H9 (cell line): ENCODE measurements at places on chromosomes 3 and 15. TPM values are rescaled to one million over a fixed set of nuclear protein-coding genes. Genes with fewer than 3 reads are reported as not detected.
A peak's percentile ranks its signal among the peaks of the same experiment; 100 is the strongest.

The NKIRAS1 gene
- 6.1 and 6.2 TPM in 2 replicates for total RNA-seq

The TLR9 gene
- not detected in 2 replicates for total RNA-seq

The SAXO2 gene
- 2.6 and 3.1 TPM in 2 replicates for total RNA-seq

The CCDC39 gene
- 0.59 and 0.79 TPM in 2 replicates for total RNA-seq

The TMEM45A gene
- 10.1 and 10.3 TPM in 2 replicates for total RNA-seq

The LRTM1 gene
- total RNA-seq = not detected in 2 replicates

The GOLGA6D gene
- total RNA-seq = 0.35 and 0.37 TPM in 2 replicates

The ROPN1B gene
- total RNA-seq = not detected in 2 replicates

The TM6SF1 gene
- 0.96 and 0.99 TPM in 2 replicates for total RNA-seq

DNA sequence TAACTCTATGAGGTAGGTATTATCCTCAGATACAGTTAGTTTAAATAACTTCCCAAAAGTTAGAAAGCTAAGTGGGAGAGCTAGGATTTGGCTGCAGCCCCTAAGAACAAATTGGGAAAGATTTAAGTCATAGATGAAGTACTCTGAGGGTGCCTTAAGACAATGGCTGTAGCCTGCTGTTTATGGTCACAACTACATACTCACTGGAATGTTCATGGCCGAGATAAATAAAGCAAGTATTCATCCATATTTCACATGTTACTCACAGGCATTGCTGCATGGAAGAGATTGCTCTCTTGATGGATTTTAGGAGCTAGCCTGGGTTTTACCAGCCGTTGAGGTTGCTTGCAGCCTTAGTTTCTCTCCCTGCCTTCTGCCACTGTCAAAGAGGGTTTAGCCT, 145.0 kb downstream of the CMSS1 start:
- H3K27ac ChIP-seq = no peak overlapping the region
- no peak for DNase-seq
- no peak overlapping the region for H3K4me3 ChIP-seq

- H3K36me3 ChIP-seq = no peaks in the 10 kb centered on the region
- no peaks in the 10 kb centered on the region for H3K27me3 ChIP-seq
These were observed 510.5 kb upstream of the CBLB start for GRCh38 chr3:106379251-106379750.

DNA sequence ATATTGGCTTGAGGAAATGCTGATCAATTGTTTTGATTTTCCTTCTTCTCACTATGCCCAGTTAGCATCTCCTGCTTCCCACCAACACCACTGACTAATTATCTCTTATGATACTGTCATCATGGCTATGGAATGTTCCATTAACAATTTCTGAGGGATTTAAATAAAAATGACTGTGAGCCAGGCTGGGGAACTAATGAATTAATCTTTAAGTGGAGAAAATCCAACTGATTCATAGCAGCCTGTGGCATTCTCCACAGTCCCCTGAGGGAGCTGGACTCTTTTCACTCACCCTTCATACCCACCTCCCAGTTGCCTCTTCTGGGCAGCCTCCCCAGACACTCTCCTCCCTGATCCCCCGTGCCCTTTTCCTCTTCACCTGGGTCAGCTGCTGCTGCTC, 353.6 kb downstream of the CLSTN2 start:
- H3K27ac ChIP-seq = no peak overlapping the region
- H3K4me3 ChIP-seq = no peak overlapping the region

GRCh38 chr3:161770484-161771386, 274.1 kb downstream of the OTOL1 start:
- H3K27me3 ChIP-seq = no peaks in the 10 kb centered on the region
- no peak for DNase-seq
- H3K36me3 ChIP-seq = no peaks in the 10 kb centered on the region
- no peak overlapping the region for H3K4me3 ChIP-seq
- H3K27ac ChIP-seq = no peak overlapping the region

GRCh38 chr3:13322324-13322723, 97.8 kb downstream of the NUP210 start:
- no peak overlapping the region for H3K27ac ChIP-seq
- H3K4me1 ChIP-seq = no peaks in the 10 kb centered on the region
- H3K4me3 ChIP-seq = no peak overlapping the region
- H3K27me3 ChIP-seq = no peaks in the 10 kb centered on the region
- peaks cover 84% of the 10 kb centered on the region for H3K36me3 ChIP-seq

- H3K27me3 ChIP-seq = 0 out of 2 replicates have a peak, but pooled peaks cover 2% of the 10 kb centered on the region
- H3K36me3 ChIP-seq = peaks cover 80% of the 10 kb centered on the region
- H3K4me3 ChIP-seq = peak overlapping the region; percentile 22; the same call in 1 of the 3 replicates
- no peak overlapping the region for H3K27ac ChIP-seq
- peaks cover 38% of the 10 kb centered on the region for H3K4me1 ChIP-seq
- no peak for DNase-seq
These were observed 8.1 kb downstream of the TLE3 start for GRCh38 chr15:70089692-70089971.

- H3K27me3 ChIP-seq = peaks cover 6% of the 10 kb centered on the region; the same call in 1 of the 2 replicates
- H3K4me3 ChIP-seq = no peak overlapping the region
- H3K36me3 ChIP-seq = no peaks in the 10 kb centered on the region
These were observed 6.3 kb downstream of the BNC1 start for GRCh38 chr15:83278191-83278590.

- peaks cover 7% of the 10 kb centered on the region for H3K36me3 ChIP-seq
- peak overlapping the region; percentile 93 for H3K4me3 ChIP-seq
- H3K27me3 ChIP-seq = no peaks in the 10 kb centered on the region
- H3K27ac ChIP-seq = no peak overlapping the region
These were observed 481 bp downstream of the AP4E1 start for GRCh38 chr15:50909010-50909317.

- peaks cover 38% of the 10 kb centered on the region; the same call in 2 of the 3 replicates for H3K36me3 ChIP-seq
- no peak overlapping the region for H3K4me3 ChIP-seq
- no peaks in the 10 kb centered on the region for H3K27me3 ChIP-seq
- no peaks in the 10 kb centered on the region for H3K4me1 ChIP-seq
- no peak overlapping the region for H3K27ac ChIP-seq
These were observed 55.0 kb downstream of the SETD5 start for GRCh38 chr3:9452417-9452816.

DNA sequence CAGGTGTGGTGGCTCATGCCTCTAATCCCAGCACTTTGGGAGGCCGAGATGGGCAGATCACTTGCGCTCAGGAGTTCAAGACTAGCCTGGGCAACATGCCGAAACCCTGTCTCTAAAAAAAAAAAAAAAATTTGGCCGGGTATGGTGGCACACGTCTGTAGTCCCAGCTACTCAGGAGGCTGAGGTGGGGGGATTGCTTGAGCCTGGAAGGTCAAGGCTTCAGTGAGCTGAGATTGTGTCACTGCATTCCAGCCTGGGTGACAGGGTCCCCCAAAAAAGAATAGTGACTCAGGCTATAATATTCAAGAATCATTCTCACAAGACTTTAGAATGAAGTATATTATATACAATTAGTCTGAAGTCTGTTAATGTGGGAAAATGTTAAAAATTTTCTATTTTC, 70.5 kb upstream of the PLXND1 start:
- H3K4me3 ChIP-seq = no peak overlapping the region
- no peaks in the 10 kb centered on the region for H3K4me1 ChIP-seq
- no peaks in the 10 kb centered on the region for H3K36me3 ChIP-seq
- H3K27me3 ChIP-seq = no peaks in the 10 kb centered on the region

DNA sequence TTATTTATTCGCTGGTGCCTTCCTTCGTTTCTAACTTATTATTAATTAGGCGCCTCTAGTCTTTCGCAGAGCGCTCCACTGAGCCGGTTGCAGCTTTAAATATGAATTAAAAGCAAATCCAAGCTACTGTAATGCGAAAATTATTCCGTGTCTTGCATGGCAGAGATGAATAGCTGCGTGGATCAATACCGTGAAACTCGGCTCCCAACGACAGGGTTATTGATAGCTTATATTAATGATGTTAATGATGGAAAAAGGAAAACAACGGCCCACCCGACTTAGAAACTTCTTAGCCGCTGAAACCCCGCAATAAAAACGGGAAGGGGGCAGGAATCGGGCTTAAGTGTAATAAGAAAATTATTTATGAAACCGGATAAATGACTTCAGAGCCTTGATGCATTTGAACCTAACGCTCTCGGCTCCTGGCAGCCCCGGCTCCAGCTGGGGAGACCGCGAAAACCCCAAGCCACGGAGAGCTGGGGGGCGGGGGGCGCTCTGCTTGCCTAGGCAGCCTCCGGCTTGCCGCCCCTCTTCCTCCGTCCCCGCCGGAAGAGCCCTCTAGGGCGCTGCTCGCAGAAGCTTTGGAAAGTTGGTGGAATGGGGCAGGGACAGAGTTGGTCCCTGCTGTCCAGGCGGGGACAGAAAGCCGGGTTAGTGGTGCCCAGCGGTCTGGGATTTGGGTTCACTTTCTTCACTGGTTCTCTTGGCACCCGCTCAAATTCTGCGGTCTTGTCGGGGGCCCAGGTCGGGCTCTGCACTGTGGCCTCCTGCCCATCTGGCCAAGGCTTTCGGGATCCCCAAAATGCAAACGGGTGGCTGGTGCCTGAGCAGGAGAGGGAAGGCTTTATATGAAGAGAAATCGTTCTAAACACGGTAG, 7.7 kb upstream of the ONECUT1 start:
- H3K4me3 ChIP-seq = no peak overlapping the region
- H3K27me3 ChIP-seq = peaks cover 74% of the 10 kb centered on the region
- peaks cover 21% of the 10 kb centered on the region; the same call in 2 of the 3 replicates for H3K36me3 ChIP-seq
- peak; percentile 48 for DNase-seq

GRCh38 chr3:174035328-174035886, 637.9 kb downstream of the NLGN1 start:
- H3K27ac ChIP-seq = no peak overlapping the region
- H3K4me1 ChIP-seq = peaks cover 3% of the 10 kb centered on the region; the same call in 1 of the 2 replicates
- no peak overlapping the region for H3K4me3 ChIP-seq
- peaks cover 12% of the 10 kb centered on the region for H3K36me3 ChIP-seq

DNA sequence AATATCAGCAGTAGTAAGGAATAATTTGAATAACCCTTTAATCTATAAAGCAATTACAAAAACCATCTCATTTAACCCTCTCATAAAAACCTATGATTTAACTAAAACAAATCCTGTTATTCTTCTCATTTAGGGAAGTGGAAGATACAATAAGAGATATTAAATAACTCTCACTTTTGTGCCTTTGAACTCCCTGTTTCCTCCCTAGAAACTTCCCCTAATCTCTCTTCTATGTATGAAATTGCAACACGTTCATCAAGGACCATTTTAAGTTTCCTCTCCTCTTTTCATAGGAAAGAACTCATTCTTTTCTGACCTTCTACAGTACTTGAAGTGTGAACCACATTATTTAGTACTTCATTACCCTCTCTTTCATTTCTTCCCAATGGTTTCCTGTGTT, 18.8 kb upstream of the FAM81A start:
- H3K4me1 ChIP-seq = peaks cover 7% of the 10 kb centered on the region; the same call in 1 of the 2 replicates
- H3K36me3 ChIP-seq = no peaks in the 10 kb centered on the region
- no peaks in the 10 kb centered on the region for H3K27me3 ChIP-seq
- no peak overlapping the region for H3K4me3 ChIP-seq
- H3K27ac ChIP-seq = no peak overlapping the region

- no peaks in the 10 kb centered on the region for H3K27me3 ChIP-seq
- no peak for DNase-seq
- H3K4me3 ChIP-seq = no peak within 1 kb of the TSS
- no peaks in the 10 kb centered on the region for H3K36me3 ChIP-seq
- H3K27ac ChIP-seq = no peak within 1 kb of the TSS
These were observed at the start of gene NPAP1 for GRCh38 chr15:24675332-24676144. NPAP1 (plus strand) TSS chr15:24675775; CDS start chr15:24675868, 93 bp downstream.

- H3K36me3 ChIP-seq = no peaks in the 10 kb centered on the region
- H3K27me3 ChIP-seq = no peaks in the 10 kb centered on the region
- H3K27ac ChIP-seq = no peak overlapping the region
- no peak for DNase-seq
These were observed 56.3 kb downstream of the ISG20 start for GRCh38 chr15:88695101-88695500.

- no peaks in the 10 kb centered on the region for H3K27me3 ChIP-seq
- no peaks in the 10 kb centered on the region for H3K4me1 ChIP-seq
- H3K4me3 ChIP-seq = no peak overlapping the region
- H3K36me3 ChIP-seq = no peaks in the 10 kb centered on the region
These were observed 29.3 kb downstream of the SHQ1 start for GRCh38 chr3:72818905-72819304.

DNA sequence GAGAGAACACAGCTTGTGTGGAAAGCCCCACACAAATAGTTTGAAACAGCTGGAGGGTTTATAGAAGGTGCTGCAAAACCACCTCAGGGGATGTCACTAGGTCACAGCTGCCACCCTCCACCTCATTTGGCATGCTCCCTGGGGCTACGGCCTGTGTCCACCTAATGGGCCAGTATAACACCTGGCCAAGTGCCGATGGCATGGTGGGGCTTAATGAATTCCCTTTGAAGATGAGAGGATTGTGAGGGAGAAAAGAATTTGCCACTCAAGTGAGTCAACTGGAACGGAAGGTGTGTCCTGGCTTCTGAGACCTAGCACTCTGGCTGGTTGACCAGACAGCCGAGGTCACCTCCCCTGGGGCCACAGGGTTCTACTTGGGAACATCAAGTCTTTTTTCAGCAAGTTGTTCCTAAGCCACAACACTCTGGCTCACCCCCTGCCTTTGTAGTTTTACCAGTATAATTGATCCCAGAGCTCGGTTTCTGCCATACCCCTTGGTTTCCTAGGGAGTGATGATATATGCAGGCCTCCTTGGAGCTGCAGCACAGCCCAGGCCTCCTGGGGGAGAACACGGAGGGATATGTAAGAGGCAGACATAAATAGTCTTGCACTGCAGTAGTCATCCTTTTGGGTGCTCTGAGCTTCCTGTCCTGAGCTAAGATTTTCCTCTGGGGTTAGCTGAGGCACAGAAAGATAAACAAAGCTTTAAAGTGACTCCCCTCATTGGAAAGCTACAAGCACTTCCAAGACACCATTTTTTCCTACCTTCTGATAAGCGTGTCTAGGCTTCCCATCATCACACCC, 178.2 kb upstream of the LPP start:
- H3K4me3 ChIP-seq = no peak overlapping the region

- no peak overlapping the region for H3K27ac ChIP-seq
- H3K27me3 ChIP-seq = no peaks in the 10 kb centered on the region
- no peak overlapping the region for H3K4me3 ChIP-seq
- no peaks in the 10 kb centered on the region for H3K4me1 ChIP-seq
These were observed 677.4 kb downstream of the SQOR start for GRCh38 chr15:46312133-46312740.

DNA sequence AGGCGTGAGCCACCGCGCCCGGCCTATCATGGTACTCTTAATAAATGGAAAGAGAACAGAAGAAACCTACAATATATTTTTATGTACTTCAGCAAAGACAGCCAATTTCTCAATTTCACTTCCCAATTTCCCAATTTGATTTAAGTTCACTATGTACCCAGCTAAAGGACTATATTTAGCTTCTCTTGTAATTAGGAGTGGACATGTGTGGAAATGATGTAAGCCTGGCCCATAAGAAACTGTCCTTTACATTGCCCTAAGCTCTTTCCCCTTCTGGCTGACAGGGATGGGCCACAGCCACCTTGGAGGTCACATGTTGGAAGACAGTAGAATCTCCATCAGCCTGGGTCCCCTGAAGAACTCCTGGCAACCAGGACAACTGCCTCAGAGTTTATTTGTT, 6.2 kb downstream of the TMEM39A start:
- no peaks in the 10 kb centered on the region for H3K4me1 ChIP-seq
- no peak for DNase-seq
- peaks cover 81% of the 10 kb centered on the region for H3K36me3 ChIP-seq
- no peak overlapping the region for H3K27ac ChIP-seq
